ENCODE measurements at places on chromosomes 7 and 10.

DNA sequence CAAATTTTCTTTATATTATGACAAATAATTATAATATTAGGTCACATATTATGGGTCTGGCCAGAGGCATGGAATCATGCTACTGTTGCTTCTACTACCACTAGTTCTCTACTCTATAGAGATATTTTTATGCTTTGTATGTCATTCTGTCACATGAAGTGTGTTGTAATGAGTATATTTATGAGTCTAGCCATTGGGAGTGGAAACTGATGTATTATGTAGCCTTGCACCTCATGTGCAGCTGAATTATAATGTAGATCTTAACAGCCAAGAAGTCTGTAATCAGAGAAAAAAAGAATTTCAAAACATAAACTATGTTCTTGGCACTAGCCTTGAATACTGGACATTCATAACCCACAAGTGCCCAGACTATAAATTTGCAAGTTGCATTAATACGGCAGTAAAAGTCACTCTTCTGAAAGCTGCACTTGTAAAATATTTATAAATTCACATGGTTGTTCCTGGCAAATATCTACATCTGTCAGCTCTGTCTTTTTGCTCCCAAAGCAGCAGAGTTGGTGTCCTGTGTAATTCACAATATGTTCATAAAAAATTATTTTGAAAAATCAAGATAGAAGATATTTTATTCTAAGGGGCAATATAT, 48.6 kb upstream of the SKAP2 start:
- no peak for DNase-seq

GRCh38 chr10:78267598-78267997, 233.9 kb downstream of the RPS24 start:
- no peak for DNase-seq

DNA sequence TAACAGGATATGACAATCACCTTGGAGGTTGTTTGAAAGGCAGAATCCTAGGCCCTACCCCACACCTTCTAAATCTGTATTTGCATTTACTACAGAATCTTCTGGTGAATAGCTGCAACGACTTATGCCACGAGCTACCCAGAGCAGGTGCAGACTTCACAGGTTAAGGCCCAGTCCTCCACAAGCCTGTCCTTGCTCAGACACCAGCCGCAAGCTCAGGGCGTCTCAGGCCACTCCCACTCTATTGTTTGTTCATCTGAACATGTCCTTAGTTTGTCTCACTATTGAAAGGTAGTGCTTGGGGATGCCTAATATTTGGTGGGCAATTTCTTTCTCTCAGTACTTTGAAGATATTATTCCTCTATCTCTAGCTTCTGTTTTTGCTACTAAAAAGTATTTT, 18.9 kb upstream of the RBM33 start:
- DNase-seq: no peak

DNA sequence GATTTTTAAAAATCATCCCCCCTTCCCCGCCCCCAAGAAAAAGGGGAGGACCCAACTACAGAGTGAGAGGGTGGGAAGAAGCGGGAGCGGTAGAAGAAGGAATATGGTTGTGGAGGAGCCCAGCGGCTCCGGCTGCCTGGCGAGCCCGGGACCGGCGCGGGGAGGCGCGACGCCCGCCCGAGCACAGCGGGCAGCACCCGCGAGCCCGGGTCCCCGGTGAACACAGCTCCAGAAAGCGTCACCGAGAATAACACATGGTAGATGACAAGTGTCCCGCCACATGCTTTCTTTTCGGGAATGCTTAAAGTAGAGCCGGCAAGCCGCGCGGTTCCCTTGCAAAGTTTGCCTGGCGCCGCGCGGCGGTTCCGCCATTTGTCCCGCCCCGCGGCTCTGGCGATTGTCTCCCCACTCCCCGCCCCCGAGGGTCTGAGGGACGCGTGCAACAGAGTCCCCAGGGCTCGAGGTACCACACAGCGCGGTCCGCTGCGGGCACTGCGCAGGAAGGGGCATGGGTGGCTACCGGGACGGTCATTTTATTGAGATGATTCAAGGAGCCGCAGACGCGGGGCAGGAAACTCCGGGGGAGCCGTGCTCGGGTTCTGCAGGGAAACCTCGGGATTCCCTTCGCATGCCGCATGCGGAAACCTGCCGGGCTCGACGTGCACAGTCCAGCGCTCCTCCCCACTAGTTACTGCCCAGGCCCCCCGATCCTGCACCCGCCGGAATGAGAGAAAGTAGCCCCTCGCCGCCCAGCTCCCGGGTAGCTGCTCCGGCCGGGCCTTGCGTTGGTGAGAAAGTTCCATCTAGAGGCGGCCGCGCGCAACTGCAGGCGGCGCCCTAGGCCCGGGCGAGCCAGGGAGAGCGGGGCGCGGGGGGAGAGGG, 781 bp upstream of the GRM8 start:
- DNase-seq: peak; percentile 87

GRCh38 chr10:110498982-110499795, 1.5 kb downstream of the DUSP5 start:
- DNase-seq: peak; percentile 73

- DNase-seq: no peak
These were observed 52.0 kb downstream of the C10orf90 start for GRCh38 chr10:126618466-126618865.

DNA sequence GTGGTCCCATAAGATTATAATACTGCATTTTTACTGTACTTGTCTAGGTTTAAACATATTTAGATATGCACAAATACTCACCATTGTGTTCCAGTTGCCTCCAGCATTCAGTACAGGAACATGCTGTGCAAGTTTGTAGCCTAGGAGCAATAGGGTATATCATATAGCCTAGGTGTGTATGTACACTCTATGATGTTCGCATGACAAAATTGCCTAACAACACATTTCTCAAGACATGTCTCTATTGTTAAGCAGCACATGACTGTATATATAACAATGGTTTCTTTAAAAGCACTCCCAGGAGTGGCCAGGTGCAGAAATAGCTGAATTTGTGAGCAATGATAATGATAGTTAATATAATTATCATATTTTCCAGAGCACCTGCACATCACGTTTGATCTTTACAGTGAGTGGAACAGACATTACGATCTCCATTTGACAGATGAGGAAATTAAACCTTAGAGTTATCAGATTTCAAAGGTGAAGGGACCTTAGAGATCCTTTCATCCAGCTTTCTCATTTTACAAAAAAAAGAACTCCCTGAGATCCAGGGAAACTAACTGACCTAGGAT, 99.2 kb upstream of the PDCD4 start:
- DNase-seq: no peak

GRCh38 chr7:97346349-97346748, 228.9 kb downstream of the SDHAF3 start:
- no peak for DNase-seq
